ENCODE measurements at places on chromosomes 6 and 20.

DNA sequence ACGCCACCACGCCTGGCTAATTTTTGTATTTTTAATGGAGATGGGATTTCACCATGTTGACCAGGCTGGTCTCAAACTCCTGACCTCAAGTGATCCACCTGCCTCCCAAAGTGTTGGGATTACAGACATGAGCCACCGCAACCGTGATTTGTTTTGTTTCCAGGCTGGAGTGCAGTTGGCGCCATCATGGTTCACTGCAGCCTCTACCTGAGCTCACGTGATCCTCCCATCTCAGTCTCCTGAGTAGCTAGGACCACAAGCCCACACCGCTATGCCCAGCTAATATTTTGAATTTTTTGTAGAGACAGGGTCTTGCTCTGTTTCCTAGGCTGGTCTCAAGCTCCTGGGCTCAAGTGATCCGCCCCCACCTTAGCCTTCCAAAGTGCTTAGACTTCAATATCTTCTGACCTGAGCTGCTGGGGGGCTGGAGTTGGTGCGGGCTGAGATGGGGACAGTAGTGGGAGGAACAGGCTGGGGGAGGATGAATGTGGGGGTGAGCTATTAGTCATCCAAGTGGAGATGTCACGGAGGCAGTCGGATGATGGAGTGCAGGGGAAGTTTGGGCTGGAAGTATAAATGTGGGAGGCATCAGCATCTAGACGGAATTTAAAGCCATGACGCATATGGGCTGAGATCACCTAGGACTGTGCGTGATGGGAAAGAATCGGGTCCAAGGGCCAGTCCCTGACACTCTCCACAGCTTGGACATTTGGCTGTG, 23.1 kb upstream of the ZMYND8 start:
- no peak for DNase-seq

DNA sequence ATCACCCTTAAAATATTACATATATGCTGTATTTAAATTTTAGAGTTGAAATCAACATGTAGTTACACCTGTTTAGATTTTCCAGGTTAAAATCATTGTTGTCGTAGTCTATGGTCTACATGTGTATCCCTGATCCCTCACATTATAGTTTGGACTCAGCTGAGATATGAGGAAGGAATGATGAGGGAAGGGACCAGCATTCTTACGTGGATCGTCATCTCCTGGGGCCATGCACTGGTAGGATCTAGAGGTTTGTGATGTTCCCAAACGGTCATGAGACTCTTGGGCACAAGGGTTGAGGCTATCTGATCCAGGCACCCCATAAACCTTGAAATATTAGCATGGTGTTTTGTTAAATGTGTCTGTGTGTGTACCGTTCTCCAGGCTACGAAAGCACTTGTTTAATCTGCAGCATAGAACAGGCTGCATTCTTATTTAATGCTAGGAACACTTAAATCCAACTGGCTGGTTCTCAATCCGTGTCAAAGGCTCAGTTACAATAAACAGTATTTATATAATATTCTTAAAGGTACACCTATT, 55.4 kb downstream of the IPCEF1 start:
- no peak for DNase-seq

- no peak for DNase-seq
Observed at GRCh38 chr6:71252960-71253359, 35.7 kb upstream of the OGFRL1 start.

GRCh38 chr6:12635813-12636212, 80.8 kb upstream of the PHACTR1 start:
- DNase-seq = no peak

GRCh38 chr20:10922941-10923340, 249.1 kb upstream of the JAG1 start:
- no peak for DNase-seq

GRCh38 chr6:88584581-88585275, 378.7 kb downstream of the RNGTT start:
- DNase-seq = no peak

GRCh38 chr6:131651782-131652181, 14.7 kb downstream of the ENPP3 start:
- no peak for DNase-seq

- DNase-seq = no peak
Observed at GRCh38 chr6:105925706-105926105, 160.4 kb upstream of the PRDM1 start.
